ENCODE measurements at places on chromosomes 3 and 15.

DNA sequence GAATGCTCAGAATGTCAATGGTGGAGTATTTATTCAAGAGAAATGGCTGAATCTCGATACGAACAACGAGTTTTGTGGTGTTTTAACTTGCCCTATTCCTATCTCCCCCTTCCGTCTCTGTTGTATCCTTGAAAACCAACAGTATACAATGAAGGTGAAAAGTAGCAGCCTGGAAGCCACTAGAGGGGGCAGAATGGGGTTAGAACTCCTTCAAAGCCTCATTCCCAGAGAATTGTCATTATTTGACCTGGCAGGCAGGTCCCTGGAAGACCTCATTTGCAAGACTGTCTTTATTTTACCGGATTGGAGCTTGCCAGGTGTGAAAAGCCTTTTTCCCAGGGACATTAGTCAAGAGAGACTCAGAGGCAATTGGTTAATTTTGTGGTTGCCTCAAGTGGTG, 139.4 kb downstream of the LRRC28 start:
- DNase-seq = no peak

GRCh38 chr3:5898106-5898505, 710.6 kb downstream of the EDEM1 start:
- DNase-seq = no peak

DNA sequence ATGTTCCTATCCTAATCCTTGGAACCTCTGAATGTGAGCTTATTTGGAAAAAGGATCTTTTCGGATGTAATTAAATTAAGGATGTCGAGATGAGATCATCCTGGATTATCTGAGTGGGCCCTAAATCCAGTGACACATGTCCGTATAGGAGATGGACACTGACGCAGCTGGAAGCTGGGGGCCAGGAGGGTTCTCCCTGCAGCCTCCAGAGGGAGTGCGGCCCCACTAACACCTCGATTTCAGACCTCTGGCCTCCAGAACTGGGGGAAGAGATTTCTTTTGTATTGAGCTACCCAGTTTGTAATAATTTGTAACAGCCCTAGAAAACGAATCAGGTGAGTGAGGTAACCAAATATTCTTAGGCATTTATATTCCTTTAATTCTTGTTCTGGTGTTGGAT, 2.5 kb downstream of the DNAJB8 start:
- no peak for DNase-seq

DNA sequence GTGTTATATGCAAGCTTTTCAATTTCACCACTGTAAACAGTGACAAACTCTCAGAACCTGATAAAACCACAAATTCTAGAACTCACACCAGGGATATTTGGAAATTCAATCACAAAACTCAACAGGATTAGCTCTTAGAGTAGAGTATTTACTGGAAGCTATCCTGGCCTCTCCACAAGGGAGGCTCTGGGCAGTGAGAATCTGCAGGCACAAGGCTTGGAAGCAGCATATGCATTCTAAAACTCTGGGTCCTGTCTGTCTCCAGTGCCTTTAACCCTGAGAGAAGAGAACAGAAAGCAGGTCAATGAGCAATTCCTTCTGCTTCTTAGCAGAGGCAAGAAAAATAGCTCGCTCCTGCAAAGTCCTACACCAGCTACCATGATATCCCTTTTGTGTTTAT, 23.4 kb downstream of the PLSCR4 start:
- no peak for DNase-seq

DNA sequence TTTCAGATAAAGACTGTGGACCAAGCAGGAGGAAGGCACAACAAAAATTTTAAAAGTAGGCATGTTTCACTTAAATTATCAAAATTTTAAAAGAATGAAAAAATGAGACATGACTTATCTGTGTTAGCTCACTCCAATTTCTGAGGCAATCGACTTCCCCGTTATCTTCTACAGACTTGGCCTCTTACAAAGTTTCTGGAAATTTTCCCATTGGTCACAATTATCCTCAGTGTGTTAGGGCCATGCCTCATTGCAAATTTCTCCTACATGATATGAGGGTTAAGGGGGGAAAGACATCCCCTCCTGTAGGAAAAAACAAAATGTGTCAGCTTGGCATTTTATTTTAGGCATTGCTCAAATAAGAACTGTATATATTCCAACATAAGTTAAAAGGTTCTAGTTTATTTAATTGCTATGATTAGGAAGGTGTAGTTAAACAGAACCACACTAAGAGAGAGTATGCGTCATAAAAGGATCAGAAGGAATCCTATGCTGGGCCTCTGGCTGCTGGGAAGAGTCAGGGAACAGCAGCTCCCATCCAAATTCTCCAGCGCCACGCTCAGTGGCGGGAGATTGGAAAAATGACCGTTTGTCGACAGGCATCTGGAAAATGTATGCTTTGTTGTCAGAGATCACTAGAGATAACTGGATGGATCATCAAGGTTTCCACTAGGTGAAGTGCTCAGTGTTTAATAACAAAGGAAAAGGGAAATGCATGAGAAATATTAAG, 463.6 kb upstream of the NR2F2 start:
- DNase-seq = no peak

- DNase-seq = no peak
These were observed 328.3 kb downstream of the RYR3 start for GRCh38 chr15:33639051-33639450.

- DNase-seq = no peak
These were observed 79.1 kb downstream of the NTRK3 start for GRCh38 chr15:88177451-88177850.

DNA sequence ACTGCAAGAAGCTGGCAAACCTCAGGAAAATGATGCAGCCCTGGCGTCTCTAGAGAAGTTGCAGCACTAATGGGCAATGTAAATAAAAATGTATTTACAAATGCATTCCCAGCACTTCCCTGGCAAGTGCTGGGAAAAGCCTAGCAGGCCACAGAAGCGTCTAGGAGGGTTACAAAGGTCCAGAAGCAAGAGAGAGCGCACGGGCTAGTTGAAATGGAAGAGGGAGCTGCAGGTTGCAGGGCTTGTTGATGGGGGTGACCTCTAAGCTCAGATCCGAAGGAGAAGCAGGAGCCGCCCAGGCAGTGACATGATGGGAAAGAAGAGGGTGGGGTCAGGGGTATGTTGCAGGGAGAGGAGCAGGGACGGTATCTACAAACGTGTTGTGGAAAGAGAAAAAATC, 2.7 kb upstream of the KNL1 start:
- no peak for DNase-seq

- no peak for DNase-seq
These were observed 5.9 kb downstream of the MME start for GRCh38 chr3:155086051-155086450.

DNA sequence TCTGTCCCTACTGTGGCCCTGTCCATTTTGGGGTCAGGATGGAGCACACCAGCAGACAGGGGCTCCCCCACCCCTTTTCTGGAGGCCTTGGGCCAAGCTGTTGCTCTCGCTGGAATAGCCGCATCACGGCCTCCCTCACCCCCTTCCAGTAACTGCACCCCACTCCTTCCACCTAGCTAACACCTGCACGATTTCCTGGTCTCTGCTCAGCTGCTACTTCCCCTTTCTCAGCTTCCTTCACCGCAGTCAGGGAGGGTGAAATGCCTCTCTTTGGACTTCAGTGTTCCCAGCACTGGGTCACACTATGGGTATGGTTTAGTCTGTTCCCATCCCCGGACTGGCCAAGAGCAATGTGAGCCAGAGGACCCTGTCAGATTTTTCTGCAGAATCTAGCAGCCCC, 400.2 kb downstream of the MCTP2 start:
- no peak for DNase-seq

DNA sequence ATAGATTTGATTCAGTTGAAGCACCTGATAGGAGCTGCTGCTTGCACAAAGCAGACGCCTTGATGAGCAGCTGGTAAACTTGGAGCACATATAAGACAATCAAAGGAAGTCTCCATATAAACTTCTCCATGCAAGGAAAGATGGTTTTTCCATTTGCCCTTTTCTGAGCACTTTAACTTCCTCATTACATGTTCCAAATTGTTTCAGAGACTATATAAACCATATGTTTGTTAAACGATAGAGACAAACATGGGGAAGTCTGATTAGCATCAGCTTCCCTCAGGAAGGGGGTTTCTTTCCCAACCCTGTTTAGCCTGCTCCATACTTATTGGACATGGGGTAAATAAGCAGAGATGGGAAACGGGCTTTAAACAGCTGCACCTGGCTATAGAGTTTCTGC, 88.0 kb downstream of the DHX36 start:
- no peak for DNase-seq

DNA sequence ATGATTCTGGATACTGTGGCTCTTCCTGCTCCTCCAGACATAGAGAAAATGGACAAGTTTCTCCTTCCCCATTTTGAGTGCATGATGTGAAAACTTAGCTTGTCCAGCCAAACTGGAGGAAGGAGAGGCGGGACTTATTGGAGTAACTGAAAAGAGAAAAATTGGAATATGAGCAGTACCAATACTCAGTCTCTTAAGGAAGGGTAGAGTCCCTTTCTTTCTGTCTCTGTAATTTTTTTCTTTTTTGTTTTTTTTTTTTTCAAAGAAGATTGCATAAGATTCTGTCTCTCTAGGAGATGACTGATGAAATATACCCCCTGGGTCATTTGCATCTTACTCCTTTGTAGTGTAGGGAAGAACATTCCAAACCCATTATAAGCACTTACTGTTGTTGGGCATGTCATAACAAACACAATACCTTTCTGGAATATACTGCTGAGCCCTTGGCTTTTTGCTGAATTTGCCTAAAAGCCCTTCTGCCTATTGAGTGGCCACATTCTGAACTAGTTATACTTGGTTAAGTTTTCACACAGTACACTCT, 498.1 kb upstream of the TPRG1 start:
- DNase-seq = no peak

DNA sequence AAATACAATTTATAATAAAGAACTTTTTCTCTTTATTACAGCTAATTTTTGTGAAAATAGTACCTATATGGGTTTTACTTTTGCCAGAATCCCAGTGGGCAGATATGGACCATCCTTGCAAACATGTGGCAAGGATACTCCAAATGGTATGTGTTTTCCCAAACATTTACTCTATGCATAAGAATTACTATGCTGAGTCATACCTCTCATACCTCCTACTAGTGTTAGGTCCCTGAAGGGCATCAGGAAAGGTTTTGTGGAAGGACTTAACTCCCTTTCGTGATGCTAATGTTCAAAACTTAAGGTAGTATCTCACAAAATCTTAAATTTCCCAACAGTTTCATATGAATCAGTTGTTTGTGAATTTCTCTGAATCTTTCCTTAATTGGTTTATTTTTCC, 21.3 kb downstream of the ADGRG7 start:
- no peak for DNase-seq

- DNase-seq = no peak
These were observed 39.8 kb downstream of the CD47 start for GRCh38 chr3:108051005-108051404.

- no peak for DNase-seq
These were observed 15.0 kb downstream of the SFMBT1 start for GRCh38 chr3:53030619-53031449.

- DNase-seq = no peak
These were observed 588.2 kb upstream of the NR2F2 start for GRCh38 chr15:95742256-95742655.

GRCh38 chr3:125428216-125428830, 53.2 kb upstream of the ZNF148 start:
- DNase-seq = no peak

- DNase-seq = no peak
These were observed 38.1 kb upstream of the NMNAT3 start for GRCh38 chr3:139715743-139716360.

DNA sequence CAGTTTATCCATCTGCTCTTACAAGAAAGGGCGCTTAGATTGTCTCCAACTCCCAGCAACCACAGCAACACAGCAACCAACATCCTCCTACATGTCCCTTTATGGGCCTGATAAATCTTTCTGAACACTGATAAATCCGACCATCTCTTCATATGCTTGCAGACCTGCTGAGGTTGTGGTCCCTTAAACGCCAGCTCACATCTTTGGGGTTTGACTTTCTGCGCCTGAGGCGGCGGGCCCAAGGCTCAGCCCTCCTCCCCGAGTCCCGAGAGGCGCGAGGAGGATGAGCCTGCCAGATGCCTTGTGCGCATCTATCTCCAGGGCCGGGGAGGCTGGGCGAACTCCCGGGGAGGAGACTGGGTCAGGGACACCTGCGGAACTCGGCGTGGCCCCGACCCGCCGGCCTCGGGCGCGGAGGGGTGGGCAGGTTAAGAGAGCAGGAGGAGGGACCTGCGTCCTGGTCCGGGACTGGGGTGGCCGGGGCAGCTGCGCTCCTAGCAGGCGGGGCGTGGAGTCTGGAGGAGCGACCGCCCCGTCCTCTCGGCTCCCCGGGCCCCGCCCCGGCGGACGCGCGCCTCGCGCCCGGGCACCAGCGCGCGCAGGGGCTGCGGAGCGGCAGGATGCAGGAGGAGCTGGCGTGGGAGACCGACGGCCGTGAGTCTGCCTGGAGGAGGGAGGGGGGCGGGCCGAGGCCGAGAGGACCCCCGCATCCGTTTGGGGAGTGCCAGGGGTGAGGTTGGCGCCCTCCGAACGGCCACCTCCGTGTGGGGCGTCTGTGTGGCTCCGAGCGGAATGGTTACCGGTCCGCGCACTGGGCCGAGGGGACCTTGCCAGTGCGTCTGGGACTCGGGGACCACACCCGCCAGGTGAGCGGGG, at the start of gene ANKDD1A:
Gene ANKDD1A, plus strand, starts transcription at position 592 of the 876 bp plus-strand sequence. Its CDS starts 29 bp downstream, at position 621.
- DNase-seq = no peak

DNA sequence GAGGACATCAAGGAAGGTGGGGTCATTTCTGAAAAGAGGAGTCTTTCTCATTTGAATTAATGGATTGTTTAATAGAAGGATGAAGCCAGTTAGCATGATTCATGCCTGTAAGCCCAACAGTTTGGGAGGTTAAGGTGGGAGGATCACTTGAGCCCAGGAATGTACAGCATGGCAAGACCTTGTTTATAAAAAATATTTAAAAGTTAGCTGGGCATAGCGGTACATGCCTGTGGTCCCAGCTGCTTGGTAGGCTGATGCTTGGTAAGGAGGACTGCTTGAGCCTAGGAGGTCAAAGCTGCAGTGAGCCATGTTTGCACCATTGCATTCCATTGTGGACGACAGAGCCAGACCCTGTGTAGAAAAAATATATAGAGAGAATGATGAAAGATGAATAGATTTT, 165.5 kb downstream of the ALCAM start:
- DNase-seq = no peak

DNA sequence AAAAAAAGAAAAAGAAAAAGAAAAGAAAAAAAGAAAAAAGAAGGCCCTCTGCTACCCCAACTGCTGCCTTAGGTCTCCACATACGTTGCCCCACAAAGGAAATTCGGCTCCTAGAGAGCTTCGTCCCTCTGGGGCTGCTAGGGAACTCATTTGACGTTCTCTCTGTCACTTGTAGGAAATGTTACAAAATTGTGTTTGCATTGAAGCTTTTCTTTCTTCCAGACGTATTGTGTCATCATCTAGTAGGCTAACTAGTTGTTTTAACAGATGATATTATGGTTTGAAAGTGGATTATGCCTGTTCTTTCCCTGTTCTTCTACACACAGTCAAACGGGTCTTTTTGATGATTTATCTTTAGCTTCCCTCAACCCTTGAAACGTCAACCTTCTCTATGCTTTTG, 125.3 kb downstream of the BDH1 start:
- DNase-seq = no peak

GRCh38 chr3:64848822-64849221, 161.0 kb upstream of the ADAMTS9 start:
- peak; percentile 58 for DNase-seq

GRCh38 chr3:194030372-194030771, 105.6 kb upstream of the HES1 start:
- DNase-seq = no peak
